ENCODE measurements at places on chromosomes 6 and 20. TPM values are rescaled to one million over a fixed set of nuclear protein-coding genes. Genes with fewer than 3 reads are reported as not detected.
A peak's percentile ranks its signal among the peaks of the same experiment; 100 is the strongest.

GRCh38 chr6:167442245-167442644 is 117.4 kb downstream of the TTLL2 start:
- peak; percentile 86 for DNase-seq

DNA sequence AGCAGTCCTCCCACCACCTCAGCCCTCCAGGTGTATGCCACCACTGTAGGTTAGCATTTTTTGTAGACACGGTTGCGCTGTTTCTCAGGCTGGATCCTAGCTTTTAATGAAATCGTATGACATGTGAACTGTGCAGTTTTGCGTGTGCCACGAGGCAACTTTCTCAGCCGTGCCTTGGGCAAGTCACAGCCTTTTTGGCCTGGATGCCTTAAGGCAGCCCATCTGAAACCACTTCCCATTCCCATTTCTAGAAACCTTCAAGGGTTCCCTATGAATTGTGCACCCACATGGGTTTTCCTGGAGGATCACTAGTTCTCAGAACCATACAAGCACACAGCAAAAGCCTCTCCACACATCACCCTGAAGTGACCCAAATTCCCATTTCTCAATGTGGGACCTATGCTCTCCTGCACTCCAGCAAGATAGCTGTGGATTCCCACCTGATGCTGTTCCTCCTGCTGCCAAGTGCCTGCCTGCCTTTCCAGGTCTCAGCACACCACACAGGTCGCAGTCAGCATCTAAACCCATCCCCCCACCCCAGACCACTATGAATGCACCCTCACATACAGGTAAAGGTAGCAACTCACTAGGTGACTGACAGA is 28.9 kb downstream of the SNX5 start:
- peak; percentile 72 for DNase-seq

The GHRH gene
- total RNA-seq = not detected

DNA sequence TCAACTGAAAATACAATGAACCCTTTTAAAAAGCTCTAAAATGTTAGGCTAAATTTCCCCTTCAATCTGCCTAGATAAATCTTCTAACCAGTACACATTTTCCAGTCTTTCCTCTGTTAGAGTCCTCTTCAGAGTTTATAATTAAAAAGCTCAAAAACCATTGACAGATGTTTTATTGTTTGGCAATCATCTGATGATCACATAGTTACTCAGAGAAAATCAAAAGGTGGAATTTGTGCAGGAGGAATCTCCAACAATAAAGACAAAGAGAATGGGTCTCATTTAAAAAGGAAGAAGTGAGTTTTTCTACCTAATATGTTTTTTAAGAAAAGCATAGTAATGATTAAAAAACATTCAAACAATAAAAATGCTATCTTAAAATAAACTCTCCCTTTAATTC is 3.1 kb downstream of the TRAPPC3L start:
- DNase-seq = no peak

- no peak for DNase-seq
These were observed 40.2 kb downstream of the FOXP4 start for GRCh38 chr6:41586252-41587007.

DNA sequence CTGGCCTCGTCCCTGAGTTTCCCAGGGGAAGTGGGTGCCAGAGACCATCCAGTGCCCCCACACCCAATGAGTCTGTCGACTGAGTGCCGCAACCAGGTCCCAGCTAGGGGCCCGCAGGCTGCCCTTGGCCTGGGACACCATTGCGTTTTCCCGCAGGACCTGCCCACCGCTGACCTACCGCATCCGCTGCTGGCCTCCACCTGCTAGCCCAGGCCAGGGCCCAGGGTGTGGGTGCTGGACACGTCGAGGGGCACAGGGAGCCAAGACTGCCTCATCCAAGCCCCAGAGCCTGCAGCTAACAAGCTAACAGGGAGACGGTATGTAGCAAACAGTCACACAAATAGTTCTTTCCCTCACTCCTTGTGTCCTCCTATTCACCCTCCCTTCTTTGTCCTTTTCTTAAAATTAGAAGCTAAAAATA is 97.7 kb downstream of the TMEM242 start:
- DNase-seq = no peak

The CYP39A1 gene
- total RNA-seq = 3.9 TPM

- no peak for DNase-seq
These were observed 837.6 kb downstream of the MAFB start for GRCh38 chr20:39851459-39851858.

DNA sequence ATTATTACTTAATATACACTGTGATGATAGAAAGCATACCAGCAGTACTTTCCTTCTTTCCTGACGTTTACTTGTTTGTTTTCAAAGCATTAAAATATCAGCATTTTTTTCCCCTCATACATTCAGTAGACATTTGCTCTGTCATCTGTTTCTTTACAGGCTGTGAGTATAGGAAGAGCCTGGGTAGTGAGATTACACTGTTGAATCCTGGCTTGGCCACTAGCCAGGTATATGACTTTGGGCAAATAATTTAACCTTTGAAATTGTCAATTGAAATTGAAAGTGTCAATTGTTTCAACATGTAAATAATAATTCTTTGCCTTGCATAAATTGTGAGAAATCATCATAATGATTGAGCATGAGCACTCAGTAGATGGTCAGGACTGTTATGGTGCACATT is 336.2 kb downstream of the CDKAL1 start:
- no peak for DNase-seq

The PRR18 gene
- 0.09 TPM for total RNA-seq

DNA sequence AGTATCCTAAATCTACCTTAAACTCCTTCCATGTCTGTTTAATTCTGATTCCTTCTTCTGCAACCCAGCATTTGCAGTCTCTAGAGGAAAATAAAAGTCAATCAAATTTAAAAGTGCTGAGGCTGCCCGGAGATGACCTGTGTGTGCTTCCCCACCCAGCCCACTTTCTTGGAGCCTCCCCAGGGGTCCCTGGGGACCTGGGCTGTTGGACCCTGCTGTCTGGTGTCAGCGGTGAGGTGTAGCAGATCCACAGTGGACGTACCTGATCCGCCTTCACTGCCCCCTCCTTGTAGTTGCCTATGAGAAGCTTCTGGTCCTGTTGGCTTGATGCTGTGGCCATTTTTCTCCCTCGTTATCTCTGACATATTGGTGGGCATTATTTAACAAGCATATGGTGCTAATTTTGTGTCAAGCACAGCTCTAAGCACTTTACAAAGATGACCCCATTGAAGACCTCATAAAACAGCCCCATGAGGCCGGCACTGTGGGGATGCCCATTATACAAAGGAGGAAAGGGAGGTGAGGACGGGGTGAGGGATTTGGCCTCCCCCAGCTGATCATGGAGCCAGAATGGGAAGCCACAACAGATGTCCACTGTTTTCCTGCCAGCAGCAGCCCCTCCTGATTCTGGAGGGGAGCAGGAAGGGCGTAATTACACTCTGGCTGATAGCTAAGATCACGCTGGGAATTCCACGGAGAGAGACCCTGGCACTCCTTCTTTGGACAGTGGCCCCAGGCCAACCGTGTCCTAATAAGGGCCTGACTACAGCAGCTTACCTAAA is 628.2 kb downstream of the CDH26 start:
- DNase-seq = no peak

DNA sequence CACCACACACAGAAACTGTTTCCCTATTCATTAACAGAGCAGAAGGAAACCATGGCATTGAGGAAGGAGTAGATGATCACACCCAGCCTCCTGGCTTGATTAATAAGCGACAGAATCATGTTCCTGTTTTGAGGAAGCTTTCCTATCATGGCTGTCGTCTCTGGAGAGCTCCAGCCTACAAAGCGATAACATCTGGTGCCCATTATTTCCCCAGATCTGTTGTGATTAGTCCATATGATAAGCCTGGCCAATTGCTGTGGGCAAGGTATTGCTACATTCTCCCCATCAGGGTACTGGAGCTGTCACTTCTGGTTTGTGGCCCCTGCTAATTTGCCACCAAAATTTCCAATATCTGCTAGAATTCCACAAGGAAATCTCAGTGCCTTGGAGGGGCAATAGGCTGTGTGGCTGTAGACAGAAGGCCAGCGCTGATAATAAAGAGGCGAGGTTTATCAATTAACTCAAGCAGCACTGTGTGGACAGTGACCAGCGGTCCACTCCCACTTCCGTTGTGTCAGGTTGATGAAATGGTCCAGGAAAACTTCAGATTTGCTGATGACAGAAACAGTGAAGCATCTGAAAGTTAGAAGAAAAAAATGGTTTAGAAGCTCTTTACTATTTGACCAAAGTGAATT is 66.4 kb downstream of the OLIG3 start:
- DNase-seq = no peak

DNA sequence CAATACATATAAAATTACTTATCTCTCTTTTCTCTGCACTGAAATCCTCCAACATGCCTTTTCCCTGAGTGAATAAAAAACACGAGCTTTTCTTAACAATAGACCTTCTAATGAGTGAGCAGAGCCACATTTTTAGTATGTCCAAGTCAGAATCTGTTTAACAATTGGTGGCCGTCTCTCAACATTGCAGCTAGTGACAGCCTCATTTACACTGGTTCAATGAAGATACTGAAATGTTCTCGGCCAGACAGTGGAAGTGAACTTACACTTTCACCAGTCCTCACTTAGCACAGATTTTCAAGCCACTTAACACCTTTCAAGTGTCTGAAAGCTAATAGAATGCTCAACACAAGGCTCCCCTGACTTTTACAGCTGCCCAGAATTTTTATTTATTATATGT is 767.1 kb downstream of the KIF16B start:
- no peak for DNase-seq
